ENCODE measurements at places on chromosomes 4 and X. TPM values are rescaled to one million over a fixed set of nuclear protein-coding genes. Genes with fewer than 3 reads are reported as not detected.

The GAGE1 gene
- polyA plus RNA-seq, result not detected

DNA sequence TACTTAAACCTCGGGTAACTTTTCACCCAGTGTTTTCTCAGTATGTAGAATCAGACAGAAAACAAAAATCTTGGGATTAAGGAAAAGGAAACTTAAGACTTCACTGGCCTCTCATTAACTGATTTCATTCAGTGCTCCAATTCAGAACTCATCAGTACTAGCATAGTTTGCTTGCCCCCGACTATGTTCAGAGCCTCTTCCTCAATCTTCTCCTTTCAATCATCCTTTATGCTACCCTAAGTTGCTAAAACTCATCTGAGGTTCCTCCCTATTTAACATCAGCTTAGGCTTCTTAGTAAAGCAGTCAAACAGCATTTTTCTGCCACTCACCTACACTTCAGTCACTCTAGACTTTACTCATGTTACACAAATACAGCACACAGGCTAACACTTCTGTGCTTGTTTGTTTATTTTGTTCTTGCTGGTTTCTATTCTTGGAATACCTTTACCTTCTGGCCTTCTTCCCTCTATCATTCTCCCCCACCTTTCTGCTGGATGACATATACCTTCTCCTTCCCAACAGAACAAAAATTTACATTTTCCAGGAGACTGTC is 163.0 kb upstream of the TLL1 start:
- no peaks in the 10 kb centered on the region for H3K4me1 ChIP-seq
- no peaks in the 10 kb centered on the region for H3K36me3 ChIP-seq
- no peak overlapping the region for H3K27ac ChIP-seq

The TLR2 gene
- 0.21 TPM for polyA plus RNA-seq

- H3K4me3 ChIP-seq, result no peak overlapping the region
- no peaks in the 10 kb centered on the region for H3K4me1 ChIP-seq
- H3K36me3 ChIP-seq, result no peaks in the 10 kb centered on the region
Observed at GRCh38 chrX:50648156-50648555, 165.8 kb downstream of the SHROOM4 start.

GRCh38 chr4:140346136-140346535 is 27.3 kb upstream of the SCOC start:
- H3K36me3 ChIP-seq, result no peaks in the 10 kb centered on the region
- no peak for DNase-seq
- no peak overlapping the region for H3K27ac ChIP-seq
- H3K4me3 ChIP-seq, result no peak overlapping the region

GRCh38 chr4:37219242-37219641 is 25.3 kb upstream of the NWD2 start:
- no peaks in the 10 kb centered on the region for H3K36me3 ChIP-seq
- H3K4me3 ChIP-seq, result no peak overlapping the region
- no peaks in the 10 kb centered on the region for H3K27me3 ChIP-seq

The DCUN1D4 gene
- polyA plus RNA-seq, result 52.8 TPM

DNA sequence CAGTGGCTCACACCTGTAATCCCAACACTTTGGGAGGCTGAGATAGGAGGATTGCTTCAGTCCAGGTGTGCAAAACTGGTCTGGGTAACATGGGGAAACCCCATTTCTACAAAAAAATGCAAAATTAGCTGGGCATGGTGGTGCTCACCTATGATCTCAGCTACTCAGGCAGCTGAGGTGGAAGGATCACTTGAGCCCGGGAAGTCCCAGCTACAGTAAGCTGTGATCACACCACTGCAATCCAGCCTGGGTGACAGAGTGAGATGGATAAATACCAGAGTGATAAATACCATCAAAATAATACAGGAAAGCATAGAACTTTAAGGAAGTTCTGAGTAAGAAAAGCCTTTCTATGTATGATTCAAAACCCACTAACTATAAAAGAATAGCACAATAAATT is 52.8 kb downstream of the LRBA start:
- H3K27ac ChIP-seq, result no peak overlapping the region
- no peaks in the 10 kb centered on the region for H3K27me3 ChIP-seq
- no peaks in the 10 kb centered on the region for H3K4me1 ChIP-seq
- H3K36me3 ChIP-seq, result no peaks in the 10 kb centered on the region
- no peak for DNase-seq

Measured in SK-N-SH (cell line).